ENCODE measurements at places on chromosomes 2 and 18.

DNA sequence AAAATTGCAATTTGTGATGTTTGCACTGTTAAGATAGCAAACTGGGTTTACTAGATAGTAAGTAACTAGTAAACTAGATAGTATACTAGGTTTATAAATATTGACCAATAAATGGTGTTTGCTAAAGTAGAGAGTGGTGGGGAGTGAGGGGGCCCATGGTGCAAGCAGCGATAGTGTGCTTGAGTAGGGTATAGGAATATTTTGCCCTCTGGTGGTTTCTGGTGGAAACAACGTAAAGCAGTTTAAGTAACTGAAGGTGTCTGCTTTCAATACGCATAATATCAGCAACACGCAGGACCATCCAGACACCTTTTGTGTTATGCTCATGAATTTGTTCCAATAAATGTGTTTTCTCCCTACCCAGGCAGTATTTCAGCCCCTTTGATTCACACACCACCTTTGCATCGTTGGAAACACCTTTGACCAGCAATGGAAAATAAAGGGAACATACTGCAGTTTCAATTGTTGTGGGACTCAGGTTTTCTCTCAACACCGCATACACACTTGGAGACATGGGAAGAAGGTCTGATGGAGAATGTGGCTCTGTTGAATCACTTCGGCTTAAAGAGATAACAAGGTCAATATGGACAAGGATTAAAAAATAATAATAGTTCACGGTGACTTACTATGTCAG is 16.7 kb upstream of the STAT1 start:
- DNase-seq = no peak

GRCh38 chr2:98547092-98547790 is 61.1 kb downstream of the COA5 start:
- DNase-seq = no peak

GRCh38 chr2:159683817-159684216 is 28.5 kb upstream of the MARCHF7 start:
- no peak for DNase-seq

- no peak for DNase-seq
These were observed 361.0 kb upstream of the NT5C1B start for GRCh38 chr2:18950361-18950851.

- peak; percentile 26 for DNase-seq
These were observed 28.5 kb upstream of the NOSTRIN start for GRCh38 chr2:168773719-168774521.

GRCh38 chr2:169324581-169325260 is 37.6 kb downstream of the LRP2 start:
- no peak for DNase-seq

DNA sequence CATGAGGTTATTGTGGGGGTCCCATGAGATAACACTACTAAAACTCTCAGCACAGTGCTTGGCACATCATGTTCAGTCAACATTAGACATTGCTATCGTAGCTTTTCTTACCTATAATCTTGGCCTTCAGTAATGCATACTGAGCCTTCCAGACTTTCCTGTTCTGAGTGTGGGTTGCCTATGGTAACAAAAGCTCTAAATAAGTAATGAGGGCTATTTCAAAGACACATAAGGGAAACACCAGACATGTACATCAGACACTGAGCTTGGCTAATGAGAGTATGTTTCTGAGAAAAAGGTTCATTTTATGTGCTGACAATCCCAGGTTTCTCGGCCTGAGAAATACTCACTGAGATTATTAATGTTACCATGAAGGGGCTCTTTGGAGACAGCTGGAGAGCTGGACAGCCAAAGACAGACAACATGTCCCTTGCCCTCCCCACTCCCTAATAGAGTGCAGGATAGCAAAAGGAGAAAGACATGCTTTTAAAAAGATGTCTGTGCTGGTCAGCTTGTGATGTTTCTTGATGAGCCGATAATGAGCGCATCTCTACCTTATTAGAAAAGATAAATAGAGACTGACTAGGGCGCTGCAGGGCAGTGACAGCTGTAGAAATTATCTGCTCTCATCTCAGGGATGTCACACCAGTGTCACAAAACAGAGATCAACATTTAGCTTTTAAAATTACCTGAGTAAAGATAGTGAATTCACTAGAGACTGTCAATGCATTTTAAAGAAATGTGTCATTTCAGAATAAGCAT is 25.4 kb downstream of the POLE4 start:
- no peak for DNase-seq

DNA sequence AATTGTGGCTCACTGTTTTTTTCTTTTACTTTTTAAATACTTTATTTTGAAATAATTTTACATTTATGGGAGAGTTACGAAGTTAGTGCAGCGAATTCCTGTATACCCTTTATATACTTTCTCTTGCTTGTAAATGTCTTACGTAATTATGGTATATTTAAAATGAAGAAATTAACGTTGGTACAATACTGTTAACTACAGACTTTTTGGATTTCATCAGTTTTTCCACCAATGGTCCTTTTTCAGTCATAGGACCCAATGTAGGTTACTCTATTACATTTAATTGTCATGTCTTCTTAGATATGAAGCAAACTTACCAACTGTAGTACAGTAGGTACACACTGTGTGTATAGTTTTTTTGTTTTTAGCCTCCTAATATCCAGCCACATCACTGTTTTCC is 76.3 kb downstream of the BOLA3 start:
- no peak for DNase-seq

DNA sequence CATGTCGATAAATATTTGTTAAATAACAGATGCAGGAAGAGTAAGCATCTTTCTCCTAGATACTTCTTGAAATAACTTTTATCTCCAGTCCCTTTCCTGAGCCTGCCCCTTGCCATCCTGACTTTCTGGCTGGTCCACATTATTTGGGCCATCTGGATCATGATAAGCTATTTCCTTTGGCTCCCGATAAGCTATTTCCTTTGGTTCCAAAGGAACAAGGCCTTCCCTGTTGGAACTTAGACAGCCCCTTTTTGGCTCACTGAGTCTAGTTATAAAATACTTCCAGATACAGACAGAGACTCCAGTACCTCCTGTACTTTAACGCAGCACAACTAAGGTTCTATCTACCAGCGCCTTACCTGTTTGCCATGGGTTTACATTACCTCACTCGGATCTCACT is 205.3 kb upstream of the CCDC150 start:
- no peak for DNase-seq

DNA sequence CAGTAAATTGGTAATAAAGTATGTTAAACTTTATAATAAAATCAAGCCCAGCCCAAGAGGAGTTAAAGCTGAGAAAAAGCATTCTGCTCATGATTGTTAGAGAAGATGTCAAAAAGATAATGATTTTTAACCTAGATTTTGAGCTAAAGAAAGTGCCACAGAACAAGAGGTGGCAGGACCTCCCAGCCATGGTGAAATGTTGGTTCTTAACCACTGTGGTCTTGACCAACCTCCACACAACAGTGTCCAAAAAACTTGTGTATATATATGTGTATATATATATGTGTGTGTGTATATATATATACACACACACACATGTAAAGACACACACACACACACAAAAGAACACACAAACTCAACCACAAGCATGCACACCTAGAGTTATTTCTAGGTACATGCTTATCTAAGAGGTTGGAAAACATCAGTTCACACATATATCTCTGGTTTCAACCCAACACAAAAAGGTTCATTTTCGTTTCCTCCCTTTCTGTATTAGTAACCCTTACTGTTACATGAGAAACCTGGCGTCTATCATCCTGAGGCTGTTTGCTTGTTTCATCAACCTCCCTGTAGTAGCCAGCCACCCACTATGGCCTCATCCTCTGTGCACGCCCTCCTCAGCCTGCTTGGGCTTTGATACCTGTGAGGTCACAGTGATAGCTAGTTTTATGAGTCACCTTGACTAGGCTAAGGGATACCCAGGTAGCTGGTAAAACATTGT is 631.8 kb upstream of the ID2 start:
- DNase-seq = peak; percentile 35

GRCh38 chr2:122136056-122136455 is 380.6 kb downstream of the TSN start:
- DNase-seq = no peak

- no peak for DNase-seq
These were observed 271.1 kb upstream of the VWC2L start for GRCh38 chr2:214139630-214140284.

DNA sequence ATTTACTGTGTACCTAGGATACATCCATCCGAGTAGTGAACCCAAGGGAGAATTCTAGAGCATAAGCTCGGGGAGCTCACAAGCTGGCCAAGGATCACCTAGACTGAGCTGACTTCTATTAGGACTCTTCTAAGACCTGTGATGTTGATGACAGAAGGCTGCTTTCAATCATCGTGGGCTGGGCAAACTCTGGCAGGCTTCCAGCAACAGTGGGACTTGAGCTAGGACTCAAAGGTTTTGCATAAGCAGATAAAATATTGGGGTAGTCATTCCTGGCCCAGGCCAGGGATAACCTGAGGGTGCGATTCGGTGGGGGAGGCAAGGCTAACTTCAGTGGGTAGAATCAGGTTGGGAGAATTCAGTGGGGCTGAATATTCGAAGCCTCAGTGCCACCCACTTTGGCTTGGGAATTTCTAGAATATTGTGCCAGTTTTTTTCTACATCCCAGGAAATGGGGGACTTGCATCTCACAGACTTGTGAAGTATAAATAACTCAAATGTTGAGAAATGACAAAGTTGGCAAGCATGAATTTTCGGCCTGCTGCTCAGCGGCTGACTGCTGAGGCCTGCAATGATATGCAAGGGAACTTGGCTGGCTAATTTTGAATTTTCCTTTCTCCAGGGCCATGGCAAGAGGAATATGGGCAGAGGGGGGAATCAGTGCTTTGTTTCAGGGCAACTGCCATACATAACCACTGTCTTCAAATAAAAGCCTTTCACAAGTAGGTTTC is 274.3 kb downstream of the PRKCE start:
- no peak for DNase-seq

DNA sequence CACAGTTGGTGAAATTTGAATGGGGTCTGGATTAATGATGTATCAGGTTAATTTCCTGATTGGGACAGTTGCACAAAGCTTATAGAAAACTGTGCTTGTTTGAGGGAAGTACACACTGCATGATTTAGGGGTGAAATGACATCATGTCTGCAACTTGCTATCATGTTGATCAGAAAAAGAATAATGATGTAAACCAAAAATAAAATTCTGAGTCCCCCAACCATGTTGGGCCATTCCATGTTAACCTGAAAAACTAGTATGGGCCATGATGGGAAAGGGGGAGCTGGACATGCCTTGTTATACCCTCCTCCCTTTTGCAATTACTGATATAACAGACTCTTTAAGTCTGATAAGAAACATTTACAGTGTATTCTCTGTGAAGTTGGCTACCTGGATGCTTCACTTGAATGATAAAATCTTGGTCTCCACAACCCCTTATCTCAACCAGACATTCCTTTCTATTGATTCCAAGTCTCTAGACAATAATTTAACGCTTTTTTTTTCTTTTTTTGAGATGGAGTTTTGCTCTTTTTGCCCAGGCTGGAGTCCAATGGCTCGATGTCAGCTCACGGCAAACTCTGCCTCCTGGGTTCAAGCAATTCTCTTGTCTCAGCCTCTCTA is 4.2 kb upstream of the INO80B start:
- no peak for DNase-seq

GRCh38 chr2:19225931-19226330 is 132.5 kb downstream of the OSR1 start:
- DNase-seq = no peak

DNA sequence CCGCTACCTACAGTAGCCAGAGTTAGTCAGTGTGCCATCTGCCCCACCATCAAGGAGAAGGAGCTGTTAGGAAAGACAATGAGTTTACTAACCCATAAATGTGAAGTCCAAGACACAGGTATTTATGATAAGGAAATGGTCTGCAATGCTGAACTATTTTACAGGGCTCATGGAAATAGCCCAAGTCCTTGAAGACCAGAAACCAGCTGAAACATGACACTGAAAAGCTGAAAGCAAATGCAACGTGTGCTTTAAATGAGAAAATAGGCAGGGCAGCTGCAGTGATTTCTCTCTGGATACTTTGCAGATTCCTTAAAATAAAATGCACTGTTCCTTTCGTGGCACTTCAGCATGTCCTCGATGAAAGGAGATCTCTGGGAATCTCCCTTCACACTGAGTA is 256.4 kb upstream of the TCF4 start:
- DNase-seq = no peak

DNA sequence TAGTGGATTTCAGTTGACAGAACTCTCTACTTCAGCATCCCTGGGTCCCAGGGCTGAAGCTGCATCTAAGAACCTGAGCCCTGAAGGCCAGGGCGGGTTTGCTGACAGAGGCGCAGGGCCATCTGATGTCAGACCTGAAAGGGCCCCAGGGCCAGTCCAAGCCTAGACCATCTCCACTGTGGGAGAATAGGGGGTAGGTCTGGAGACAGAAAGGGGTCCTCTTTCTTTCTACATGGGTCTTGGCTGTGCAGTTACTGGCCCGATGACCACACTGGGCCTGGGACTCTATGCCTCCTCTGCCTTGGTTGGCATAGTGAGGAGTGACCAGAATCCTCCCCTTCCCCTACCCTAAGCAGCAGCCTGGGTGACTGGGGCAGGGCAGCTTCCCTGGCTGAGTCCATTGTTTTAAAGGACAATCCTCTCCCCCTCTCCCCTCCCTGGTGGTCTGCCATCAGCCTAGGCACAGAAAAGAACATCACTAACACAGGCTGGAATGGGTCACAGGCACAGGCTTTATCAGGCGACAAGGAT is 34.5 kb downstream of the HS1BP3 start:
- DNase-seq = no peak

- DNase-seq = no peak
These were observed 95.7 kb downstream of the USP40 start for GRCh38 chr2:233470839-233471238.

- DNase-seq = no peak
These were observed 131.2 kb upstream of the CYP1B1 start for GRCh38 chr2:38207168-38207567.

DNA sequence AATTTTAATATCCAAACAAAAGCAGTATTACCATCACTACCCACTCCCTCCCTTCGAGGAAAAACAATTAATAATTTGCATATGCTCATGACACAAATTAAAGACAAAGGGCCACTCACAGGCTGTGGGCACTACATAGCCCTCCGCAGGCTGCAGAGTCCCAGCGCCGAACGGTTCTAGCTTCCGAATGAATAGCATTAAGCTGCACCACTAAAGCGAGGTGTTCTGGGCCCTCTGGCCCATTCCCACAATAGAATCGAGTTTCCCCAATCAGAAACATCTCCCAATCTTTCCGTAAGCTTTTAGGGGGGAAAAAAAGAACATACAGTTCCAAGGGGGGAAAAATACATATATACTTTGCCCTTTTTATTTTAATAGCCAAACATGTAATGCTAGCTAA is 14.5 kb upstream of the SIX3 start:
- no peak for DNase-seq

GRCh38 chr2:149093579-149093978 is 55.1 kb downstream of the LYPD6B start:
- no peak for DNase-seq

- DNase-seq = no peak
These were observed 333.1 kb downstream of the DYSF start for GRCh38 chr2:71786291-71787107.

DNA sequence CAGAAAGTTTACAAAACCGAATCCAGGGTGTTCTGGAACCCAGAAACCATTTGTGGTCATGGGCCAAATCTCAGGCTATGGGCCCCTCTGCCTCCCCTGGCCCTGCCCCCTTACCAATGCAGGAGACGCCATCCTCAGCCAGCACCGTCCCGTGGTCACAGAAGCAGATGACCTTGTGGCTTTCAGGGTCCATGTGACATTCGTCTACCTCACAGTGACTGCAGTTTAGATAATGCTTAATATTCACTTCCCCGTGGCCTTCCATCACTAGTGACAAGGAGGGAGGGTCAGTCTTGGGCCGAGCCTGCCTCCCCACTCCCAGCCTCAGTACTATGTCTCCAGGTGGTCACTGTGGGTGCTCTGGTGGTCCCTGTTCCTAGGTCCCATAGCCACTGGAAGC is 111.6 kb downstream of the CLIP4 start:
- DNase-seq = no peak

Measured in stimulated activated CD4-positive, alpha-beta T cell treated with anti-CD3 and anti-CD28 coated beads, Interleukin-2, amount 100 ng/mL, for 48 hours (primary cell).